Daoy (cell line): ENCODE measurements at places on chromosomes 12 and 14. TPM values are rescaled to one million over a fixed set of nuclear protein-coding genes. Genes with fewer than 3 reads are reported as not detected.

GRCh38 chr14:92638904-92639303 is 109.5 kb downstream of the LGMN start:
- no peak for DNase-seq

DNA sequence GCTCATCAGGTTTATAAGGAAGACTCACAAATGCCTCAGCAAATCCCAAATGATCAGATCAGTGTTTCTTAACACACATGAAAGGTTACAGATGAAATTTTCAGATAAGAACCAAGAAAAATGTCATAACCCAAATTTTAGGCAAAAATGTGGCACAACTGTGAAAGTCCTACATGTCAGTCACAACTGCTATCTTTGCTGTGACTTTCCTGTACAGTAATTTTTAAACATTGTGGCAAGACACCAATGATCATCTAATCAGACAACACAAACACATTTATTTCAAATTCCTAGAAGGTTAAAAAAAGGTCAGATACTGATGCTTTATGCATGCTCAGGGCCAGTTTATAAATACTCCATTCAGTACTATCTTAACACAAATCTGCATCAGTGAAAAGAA is 31.1 kb downstream of the NUDT4 start:
- no peak for DNase-seq

DNA sequence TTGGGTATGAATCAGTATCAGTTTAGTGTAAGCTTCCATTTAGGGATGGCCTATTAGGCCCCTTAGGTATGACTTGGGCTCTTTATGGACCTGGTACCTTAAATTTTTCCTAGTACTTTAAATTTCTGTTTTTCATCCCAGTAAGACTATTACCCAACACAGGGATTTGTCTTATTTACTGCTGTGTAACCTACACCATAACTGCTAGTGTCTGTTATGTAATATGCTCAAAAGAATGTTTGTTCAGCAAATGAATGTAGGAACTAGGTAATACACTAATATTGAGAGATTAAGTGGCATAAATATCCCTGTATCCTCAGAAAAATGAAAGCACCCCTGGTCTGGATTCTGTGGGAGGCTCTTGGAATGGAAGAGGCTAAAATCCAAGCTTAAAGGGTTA is 63.7 kb upstream of the YARS2 start:
- no peak for DNase-seq

DNA sequence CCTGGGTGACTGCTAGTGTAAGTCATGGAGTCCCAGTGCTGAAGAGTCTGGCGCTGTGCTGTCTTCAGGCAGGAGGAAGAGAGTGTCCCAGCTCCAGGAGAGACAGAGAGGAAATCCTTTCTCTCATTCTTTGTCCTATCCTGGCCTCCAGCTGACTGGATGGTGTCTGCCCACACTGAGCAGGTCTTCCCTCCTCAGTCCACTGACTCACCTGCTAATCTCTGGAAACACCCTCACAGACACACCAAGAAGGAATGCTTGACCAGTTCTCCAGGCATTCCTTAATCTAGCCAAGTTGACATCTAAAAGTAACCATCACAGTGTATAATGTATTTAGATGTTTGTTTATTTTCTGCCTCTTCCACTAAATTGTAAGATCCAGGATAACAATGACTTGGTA is 53.9 kb downstream of the EMP1 start:
- peak; percentile 65 for DNase-seq

DNA sequence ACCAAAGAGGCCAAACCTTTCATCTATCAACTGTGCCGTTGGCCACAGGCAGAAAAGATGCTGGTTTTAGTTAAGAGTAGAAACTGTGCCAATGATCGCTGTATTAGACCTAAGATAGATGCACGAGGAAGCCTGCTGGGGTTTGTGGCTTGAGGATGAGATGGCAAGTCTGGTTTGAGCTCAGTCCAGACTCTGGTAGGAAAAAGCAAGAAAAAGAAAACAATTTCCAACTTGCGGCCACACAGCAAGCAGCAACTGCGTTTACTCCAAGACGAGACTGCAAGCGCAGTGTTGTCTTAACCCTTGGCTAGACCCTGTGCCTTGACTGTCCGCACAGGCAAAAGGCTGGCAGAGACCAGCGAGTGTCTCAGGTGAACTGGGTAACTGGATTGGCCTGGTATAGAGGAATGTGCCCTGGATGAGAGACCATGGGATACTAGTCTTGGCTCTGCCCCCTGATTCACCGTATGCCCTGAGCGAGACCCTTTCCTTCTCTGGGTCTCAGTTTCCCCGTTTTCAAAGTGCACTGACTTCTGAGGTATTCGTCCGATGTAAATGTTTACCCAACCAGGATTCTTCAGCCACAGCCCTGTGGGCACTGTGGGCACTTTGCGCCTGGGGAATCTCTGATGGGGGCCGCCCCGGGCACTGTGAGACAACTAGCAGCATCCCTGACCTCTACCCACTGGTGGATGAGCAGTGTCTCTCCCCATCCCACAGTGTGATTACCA is 113.4 kb downstream of the DICER1 start:
- no peak for DNase-seq

DNA sequence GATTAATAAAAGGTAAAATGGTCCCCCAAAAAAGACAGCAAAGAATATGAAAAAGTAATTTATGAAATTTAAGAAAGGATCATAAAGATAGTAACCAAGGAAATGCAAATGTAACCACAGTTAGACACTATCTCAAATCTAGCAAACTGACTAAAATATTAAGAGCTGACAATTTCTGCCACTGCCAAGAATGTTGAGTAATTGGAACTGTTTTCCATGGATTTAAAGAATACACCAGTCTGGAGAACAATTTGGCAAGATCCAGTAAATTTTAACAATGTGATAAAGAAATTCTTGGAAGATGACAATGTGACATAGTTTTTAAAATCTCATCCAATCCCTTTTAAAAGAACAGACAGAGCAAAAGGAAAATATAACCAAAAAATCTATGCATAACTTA is 798.0 kb upstream of the MGAT4C start:
- no peak for DNase-seq

DNA sequence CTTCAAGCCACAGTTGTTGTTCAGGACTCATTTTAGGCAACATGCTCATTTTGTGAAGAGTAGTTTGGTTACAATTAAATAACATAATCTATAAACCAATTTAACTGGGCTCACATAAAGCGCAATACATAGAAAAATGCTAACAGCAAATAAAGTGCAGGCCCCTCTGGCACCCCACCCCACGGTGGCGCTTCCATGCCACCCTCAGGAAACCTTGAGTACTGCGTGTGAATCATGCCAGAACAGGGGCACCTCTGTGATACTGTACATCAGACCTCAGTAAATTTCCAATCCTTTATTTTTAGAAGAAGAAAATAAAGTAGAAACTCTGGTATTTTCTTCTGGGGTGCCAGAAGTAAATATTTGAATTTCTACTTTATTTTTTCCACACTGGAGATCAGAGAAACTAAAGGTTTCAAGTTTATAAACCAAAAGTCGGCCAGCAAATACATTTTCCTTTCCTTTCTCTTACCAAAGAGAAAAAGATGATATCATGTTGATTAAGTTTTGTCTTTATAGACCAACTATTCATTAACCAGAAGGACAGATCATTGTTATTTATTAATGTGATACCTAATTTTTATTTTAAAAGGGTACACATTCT is 316.8 kb downstream of the PAWR start:
- peak; percentile 39 for DNase-seq

GRCh38 chr14:74437496-74438053 is 11.6 kb upstream of the SYNDIG1L start:
- DNase-seq: no peak

DNA sequence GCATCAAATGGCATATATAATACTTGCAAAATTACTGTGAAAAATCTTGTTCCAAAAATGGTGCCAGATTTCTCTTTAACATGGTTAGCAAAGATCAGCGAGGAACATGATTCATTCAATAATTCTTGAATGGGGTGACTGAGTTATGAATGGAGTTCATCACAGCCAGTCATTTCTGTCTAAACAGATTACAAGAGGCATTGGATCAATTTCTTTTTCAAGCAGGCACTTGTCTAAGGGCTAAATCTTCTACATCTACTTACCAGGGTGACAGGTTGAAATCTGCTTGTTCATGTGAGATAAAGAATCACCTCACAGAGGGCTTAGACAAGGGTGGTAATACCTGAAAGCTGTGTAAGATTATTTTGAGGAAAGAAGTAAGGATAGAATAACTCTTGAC is 247.7 kb downstream of the ATP23 start:
- DNase-seq: no peak

The LBHD2 gene
- not detected in 2 replicates for total RNA-seq

GRCh38 chr12:46458500-46459102 is 86.0 kb upstream of the SLC38A2 start:
- no peak for DNase-seq

The PARPBP gene
- total RNA-seq: 43.3 and 66.3 TPM in 2 replicates

- DNase-seq: no peak
Observed at GRCh38 chr12:9625019-9625418, 17.3 kb upstream of the KLRB1 start.

DNA sequence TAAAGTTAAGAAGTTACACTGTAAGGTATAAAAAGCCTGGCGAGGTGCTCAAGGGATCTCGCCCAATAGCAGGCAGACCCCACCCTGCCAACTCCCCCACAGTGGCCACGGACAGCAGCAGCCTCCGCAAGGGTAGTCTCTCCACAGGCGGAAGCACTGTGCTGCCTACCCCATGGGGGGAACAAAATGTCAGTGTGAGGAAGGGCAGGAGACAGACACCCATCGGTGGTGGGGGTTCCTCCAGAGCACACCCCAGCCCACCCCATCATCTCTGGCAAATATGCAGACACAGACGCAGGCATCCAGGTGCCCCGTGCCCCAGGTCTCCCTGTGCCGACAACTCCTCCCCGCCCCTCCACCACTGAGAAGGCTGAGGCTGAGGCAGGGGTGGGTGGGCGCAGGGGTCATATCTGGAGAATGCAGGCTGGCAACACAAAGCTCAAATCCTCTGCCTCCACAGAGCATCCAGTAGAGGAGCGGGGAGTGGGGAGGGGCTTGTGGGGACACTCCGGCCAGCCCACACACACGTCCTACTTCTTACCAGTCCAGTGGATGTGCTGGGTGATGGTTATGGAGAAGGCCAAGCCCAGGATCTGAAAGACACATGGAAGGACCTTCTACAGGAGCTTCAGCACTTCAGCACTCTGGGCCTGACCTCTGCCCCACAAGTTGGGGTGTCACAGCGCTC is 68.3 kb upstream of the DDX11 start:
- no peak for DNase-seq

DNA sequence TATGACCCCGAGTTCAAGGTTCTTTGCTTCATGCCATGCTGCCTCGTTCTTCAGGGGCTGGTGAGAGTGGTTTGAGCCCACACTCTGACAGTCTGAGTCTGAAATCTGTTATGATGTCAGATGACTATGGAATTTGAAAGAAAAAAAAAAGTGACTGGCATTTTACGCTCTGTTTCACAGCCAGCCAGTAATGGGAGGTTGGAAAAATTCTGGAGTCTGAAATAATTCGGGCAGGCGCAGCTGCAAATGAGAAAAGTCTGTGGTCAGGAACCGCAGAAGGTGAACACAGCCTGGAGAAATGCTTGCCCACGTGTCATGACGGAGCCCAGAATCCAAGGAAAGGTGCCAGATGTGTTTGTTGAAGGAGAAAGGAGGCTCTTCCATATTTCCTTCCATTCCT is 269.8 kb upstream of the PWP1 start:
- DNase-seq: peak; percentile 93

The RNFT2 gene
- 4.6 and 11.4 TPM in 2 replicates for total RNA-seq

The INSM2 gene
- total RNA-seq: 0.17 TPM in 1 of 2 replicates, not detected in the other

GRCh38 chr12:34600592-34601462 is 578.5 kb downstream of the ALG10 start:
- no peak for DNase-seq

The JPH4 gene
- 0.29 TPM in 1 of 2 replicates, not detected in the other for total RNA-seq

DNA sequence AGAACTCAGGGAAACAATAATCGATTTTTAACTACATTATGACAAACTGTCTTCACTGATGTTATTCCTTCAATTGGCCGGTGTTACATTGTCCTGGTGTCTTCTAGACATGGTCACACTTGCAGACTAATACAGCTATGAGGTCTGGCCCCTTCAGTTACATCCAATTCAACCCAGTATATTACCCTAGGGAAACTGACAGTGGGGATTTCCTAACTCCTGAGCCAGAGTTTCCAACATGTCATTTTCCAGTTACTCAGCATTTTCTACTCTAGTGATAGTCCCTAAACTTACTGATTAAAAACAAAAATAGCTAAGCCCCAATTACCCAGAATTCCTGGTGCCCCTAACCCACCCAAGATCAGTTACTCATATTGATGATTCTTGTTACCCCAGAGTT is 21.1 kb downstream of the IFNG start:
- no peak for DNase-seq

GRCh38 chr14:58104808-58105207 is 47.2 kb downstream of the ARMH4 start:
- peak; percentile 33 for DNase-seq

GRCh38 chr12:106975098-106975497 is 11.8 kb downstream of the MTERF2 start:
- peak; percentile 21 for DNase-seq

DNA sequence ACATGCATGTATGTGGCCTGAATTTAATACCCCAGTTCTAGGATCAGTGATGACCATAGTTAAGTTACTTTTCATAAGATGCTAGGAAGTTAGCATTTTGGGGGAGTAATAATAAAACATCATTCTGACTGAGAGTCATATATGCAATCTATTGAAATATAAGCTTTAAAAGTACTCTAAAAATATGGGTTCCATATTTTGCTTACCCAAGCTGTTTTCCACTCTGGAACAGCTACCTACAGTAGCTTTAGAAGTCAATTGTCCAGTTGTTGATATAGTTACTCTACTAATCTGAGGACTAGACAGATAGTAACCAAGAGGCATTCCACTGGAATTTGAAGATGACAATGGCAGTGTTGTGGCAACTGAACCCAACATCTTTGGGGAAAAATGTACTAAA is 4.0 kb downstream of the LMNTD1 start:
- no peak for DNase-seq

GRCh38 chr14:65486863-65487262 is 74.3 kb downstream of the FUT8 start:
- DNase-seq: no peak

The AQP2 gene
- not detected in 2 replicates for total RNA-seq

The AMDHD1 gene
- 0.11 and 0.98 TPM in 2 replicates for total RNA-seq

GRCh38 chr14:101457936-101458740 is 103.2 kb upstream of the DIO3 start:
- DNase-seq: no peak

GRCh38 chr14:104307246-104307626 is 168.8 kb downstream of the KIF26A start:
- no peak for DNase-seq

DNA sequence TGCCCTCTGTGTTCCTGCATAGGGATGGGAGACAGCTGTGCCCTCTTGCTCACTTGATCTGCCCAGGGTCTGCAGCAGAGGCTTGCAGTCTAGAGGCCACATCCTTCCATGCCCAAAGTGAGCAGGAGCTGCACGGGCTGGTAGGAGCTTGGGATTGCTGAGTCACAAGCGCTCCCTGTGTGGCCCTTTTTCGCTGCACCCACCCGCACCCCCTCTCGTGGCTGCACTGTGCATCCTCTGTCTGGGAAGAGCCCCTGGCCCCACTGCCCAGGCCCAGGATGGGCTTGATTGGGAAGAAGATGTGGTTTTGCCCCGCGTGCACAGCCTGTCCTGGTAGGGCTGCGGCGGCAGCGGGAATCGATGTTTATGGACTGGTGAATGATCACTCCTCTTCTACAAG is 192.4 kb downstream of the TSPAN9 start:
- no peak for DNase-seq
